ENCODE measurements at places on chromosomes 4 and X.

GRCh38 chrX:67654301-67654700 is 110.5 kb downstream of the AR start:
- DNase-seq, result no peak

DNA sequence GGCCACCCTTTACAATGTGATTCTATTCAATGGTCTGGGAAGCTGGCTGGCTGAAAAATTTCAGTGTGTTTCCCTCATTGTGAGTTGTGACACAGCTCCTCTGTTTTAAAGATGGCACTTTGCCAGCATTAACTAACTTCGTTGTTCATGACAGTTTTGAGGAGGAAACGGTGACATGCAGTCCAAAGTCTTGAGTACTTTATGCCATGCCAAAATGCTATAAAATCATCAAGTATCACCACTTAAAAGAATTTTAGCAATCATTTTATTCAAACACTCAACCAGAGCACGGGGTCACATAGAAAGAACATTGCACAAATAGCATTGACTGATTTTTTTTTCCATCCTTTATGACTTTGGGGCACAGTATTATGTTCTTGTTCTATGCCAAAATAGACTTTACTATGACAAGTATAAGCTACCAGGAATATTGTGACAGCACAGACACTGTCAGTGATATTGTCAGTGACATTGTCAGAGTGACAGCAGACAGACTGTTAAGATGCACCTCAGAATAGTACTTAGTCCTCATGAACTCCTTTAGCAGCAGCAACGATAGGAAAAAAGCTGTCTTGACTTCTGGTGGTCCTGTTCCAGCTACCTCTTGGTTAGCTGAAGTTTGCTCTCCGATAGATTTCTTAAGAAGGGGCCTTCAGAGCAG is 46.7 kb downstream of the CXCL13 start:
- no peak for DNase-seq

GRCh38 chrX:103310555-103311398 is at the start of gene BEX2:
BEX2 (minus strand) TSS chrX:103310990; CDS start chrX:103309976, 1,014 bp downstream.
- no peak for DNase-seq

GRCh38 chrX:43436517-43436916 is 219.6 kb upstream of the MAOA start:
- no peak for DNase-seq

- no peak for DNase-seq
Measured at GRCh38 chr4:169677150-169677748, 56.9 kb downstream of the CLCN3 start.

DNA sequence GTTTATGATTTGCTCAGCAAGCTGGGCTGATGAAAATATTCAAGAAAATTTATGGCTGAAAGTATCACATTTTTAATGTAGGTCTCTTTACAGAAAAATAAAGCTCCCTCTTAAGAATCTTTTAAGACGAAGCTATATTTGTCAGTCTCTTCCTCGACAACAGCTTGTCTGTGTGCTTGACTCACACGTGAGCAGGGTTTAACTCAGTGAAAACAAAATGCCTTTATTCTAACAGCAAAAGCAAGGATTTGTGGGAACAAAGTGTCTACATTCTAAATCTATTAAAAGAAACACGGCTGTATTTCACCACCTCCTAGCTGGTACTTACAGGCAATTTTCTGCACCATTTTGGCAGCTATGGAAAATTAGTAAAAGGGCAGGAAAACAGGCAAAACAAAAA is 75.5 kb downstream of the NYX start:
- no peak for DNase-seq

- DNase-seq, result no peak
Measured at GRCh38 chr4:155592938-155593297, 73.7 kb upstream of the GUCY1A1 start.

GRCh38 chr4:54487491-54487890 is 170.3 kb upstream of the KIT start:
- DNase-seq, result no peak

DNA sequence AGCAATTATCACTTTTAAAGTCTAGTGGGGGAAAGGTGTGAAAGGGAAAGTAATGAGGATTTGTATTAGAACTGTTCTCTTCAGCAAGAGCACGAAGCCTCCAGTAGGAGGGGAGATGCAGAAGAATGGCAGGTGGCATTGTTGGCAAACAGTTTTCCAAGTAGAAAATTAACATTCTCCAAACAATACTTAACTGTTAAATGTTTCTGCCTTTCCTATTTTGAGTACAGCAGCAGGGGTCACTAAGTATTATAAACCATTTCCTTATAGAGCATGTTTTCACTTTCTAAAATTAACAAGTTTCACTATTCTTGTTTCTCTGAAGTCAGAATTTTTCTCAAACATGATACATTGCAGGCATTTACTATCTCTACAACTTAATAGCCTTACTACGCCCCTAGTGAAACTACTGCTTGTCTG is 58.7 kb downstream of the LEF1 start:
- DNase-seq, result no peak

- no peak for DNase-seq
Measured at GRCh38 chr4:43251841-43252240, 359.3 kb downstream of the GRXCR1 start.

GRCh38 chrX:44735498-44735897 is 108.3 kb upstream of the DUSP21 start:
- no peak for DNase-seq

DNA sequence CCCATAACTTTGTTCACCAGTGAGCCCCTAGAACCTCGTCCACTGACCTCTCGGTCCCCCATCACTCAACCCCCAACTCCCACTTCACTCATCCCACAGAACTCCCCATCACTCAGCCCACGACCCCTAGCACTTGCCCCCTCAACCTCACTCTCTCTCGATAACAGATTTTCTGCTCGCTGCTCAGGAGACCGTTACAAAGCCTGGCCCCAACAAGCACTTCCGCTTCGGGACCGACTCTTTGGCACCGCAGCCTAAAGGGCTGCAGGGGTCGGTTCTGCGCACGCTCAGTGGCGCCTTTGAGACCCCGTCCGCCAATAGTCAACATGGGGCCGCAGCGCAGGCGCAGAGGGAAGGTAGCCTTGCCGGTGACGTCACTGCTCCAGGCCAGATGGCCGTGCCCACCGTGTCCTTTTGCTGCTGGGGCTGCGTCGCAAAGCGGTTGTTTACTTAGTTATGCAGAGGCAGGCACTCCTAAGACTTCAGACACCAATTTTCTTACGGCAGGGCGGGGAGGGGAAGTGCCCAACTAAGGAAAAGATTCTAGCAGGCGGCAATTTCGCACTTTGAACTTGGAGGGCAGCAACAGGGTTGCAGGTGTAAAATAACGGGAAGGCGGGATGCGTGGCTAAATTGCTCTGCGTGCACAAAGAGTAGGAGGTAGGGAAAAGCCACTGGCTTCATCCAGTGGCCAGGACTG is at the start of gene ZNF182:
TSS of gene ZNF182 (minus strand) at position 232 of the 700 bp plus-strand sequence. CDS start 1,380 bp downstream, outside the sequence.
- DNase-seq, result peak; percentile 14

DNA sequence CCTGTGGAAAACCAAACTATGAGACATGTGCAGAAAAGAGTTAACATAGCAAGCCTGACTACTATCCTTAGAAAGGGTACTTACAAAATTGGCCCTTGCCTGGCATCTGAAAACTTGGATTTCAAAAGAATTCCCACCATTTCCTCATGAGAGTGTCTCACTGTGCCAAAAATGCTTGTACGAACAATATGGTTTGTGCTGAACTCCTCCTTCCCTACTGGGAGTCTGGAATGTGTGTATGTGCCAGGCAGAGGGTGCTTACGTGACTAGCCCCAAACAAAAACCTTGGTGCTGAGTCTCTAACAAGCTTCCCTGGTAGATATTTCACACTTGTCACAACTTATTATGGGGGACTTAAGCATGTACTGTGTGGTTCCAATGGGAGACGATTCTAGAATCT is 81.7 kb upstream of the GIMD1 start:
- DNase-seq, result no peak

GRCh38 chrX:131802836-131803626 is 220.1 kb upstream of the STK26 start:
- no peak for DNase-seq

GRCh38 chr4:106659371-106659770 is 290.8 kb upstream of the GIMD1 start:
- DNase-seq, result no peak

- DNase-seq, result no peak
Measured at GRCh38 chr4:8278421-8279287, 9.1 kb downstream of the HTRA3 start.

DNA sequence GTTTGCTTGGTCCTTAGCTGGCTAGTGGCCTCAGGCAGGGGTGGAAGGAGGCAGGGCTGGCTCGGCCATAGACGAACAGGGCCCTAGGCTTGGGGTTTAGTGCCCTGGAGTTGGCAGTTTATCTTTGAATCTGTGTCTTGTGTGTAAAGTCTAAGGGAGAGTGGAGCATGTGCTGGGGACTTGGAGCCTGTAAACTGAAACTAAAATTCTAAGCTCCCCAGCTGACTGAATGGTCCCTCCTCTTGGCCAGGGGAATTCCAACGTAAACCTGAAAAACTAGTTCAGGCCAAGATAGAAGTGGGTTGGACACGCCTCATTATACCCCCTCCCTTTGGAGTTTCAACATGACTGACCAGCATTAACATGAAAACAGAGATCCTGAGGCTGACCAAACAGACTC is 46.1 kb upstream of the GPR78 start:
- DNase-seq, result no peak

DNA sequence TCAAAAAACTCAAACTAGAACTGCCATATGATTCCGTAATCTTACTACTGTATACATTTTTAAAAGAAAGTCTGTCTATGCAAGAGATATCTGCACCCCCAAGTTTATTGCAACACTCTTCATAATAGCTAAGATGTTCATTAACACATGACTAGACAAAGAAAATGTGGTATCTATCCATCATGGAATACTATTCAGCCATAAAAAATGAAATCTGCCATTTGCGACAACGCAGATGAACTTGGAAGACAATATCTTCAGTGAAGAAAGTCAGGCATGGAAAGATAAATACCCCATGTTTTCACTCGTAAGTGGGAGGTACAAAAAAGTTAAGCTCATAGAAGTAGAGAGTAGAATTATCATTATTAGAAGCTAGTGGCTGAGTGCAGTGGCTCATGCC is 87.3 kb upstream of the DHRSX start:
- no peak for DNase-seq

DNA sequence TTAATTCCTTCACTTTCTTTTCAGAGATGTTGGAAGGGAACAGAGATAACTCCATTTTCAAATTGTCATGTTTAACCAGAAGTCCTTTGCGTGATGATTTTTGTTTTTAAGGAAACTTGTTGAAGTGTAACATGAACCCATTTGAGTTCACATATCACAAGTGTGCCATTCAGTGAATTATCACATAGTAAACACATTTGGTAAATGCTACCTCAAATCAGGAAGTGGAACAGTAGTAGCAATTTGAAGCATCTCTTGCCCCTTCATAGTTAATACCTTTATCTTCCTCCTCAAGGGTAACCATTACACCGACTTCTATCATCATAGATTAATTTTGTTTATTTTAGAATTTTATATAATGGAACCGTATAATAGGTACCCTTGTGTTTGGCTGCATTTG is 35.8 kb downstream of the KDM6A start:
- no peak for DNase-seq

DNA sequence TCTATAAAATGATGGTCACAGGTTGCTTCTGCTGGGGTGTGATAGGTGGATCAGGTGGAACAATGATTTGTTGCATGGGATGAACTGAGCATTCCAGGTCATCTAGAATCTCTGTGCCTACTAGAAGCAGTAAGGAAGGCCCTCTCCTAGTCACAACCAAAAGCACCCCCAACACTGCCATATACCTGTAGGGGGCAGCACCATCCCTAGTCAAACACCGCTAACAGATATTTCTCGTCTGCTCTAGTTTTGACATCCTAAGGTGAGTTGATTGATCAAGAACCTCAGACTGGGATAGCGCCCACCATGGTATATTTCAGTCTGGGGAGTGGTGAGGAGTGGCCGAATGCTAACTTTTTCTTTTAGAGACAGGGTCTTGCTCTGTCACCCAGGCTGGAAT is 160.2 kb downstream of the NHS start:
- no peak for DNase-seq

- DNase-seq, result no peak
Measured at GRCh38 chrX:11053351-11053750, 57.8 kb upstream of the HCCS start.

DNA sequence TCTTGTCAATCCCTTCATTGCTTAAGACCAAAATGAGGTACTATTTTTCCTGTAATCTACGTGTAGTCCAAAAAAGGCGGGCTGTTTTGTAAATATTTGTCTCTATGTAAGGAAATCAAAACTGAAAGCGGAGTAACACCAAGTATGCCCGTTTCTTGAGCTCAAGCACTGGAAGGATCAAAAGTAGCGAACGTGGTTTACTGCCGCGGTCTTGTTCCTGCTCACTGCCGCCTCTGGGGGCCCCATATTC is 71.5 kb downstream of the AFF1 start:
- peak; percentile 38 for DNase-seq

GRCh38 chr4:10033191-10033881 is 12.0 kb upstream of the SLC2A9 start:
- DNase-seq, result no peak

DNA sequence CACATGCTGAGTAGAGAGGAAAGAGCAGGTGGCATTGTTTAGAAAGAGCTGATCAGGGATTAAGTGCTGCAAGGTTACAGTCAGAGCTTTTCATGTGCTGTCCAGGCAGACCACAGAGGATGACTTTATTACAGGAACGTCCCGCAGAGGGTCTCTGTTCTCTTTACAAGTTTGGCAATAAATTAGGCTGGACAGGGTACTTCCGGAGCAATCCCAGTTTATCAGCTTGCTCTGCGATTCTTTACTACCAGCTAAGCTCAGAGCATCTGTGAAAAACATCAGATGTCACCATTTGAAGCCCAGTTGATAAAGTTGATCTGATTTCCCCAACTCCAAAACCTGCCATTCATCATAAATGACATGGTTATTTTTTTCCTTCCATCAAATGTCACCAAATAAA is 633.1 kb downstream of the NLGN4X start:
- DNase-seq, result no peak

GRCh38 chr4:22515145-22515887 is 550 bp downstream of the ADGRA3 start:
- no peak for DNase-seq

DNA sequence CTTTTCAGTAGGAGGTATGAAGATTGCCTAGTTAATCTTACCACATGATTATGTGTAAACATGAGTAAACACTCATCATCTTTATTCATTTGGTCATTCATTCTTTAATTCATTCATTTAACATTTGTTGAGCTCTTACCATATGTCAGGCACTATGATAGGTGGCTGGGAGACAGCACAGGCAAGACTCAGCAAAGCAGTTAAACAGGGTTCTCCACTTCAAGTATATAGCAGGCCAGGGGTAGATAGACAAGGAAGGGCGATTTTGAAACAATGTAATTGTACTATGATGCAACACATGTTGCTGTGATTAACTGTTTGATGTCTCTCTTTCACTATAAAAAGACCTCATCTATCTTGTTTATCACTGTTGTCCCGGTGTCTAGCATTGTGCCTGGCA is 84.3 kb upstream of the GPR101 start:
- no peak for DNase-seq
